ENCODE measurements at places on chromosomes 12 and 14. TPM values are rescaled to one million over a fixed set of nuclear protein-coding genes. Genes with fewer than 3 reads are reported as not detected.

DNA sequence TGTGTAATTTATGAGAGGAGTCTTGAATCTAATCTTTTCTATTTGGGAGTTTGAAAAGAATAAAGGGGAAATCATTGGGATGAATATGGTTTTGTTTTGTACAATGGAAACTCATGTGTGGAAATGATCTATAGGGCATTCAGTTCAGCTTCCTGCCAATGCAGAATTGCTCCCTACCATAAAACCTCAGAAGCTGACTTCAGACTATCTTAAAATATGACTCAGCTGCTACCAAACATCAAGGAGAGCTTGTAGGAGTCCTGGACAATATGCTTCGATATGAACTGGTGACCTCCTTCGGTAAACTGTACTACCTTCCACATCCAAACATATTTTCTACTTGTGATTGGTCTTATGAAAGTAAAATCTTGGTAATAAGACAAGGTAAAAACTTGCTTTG lies 160.6 kb downstream of the CAPZA3 start:
- DNase-seq, result no peak

GRCh38 chr12:49058366-49059044 lies 2.1 kb downstream of the KMT2D start:
- DNase-seq, result no peak

GRCh38 chr12:22366181-22366580 lies 31.7 kb upstream of the ST8SIA1 start:
- DNase-seq, result no peak

Gene ZBTB42
- total RNA-seq, result 4.0 TPM

Gene LRTM2
- total RNA-seq, result not detected
